ENCODE measurements at places on chromosomes 3 and 15.

- no peak for DNase-seq
Observed at GRCh38 chr3:33006571-33007286, 55.3 kb downstream of the CCR4 start.

DNA sequence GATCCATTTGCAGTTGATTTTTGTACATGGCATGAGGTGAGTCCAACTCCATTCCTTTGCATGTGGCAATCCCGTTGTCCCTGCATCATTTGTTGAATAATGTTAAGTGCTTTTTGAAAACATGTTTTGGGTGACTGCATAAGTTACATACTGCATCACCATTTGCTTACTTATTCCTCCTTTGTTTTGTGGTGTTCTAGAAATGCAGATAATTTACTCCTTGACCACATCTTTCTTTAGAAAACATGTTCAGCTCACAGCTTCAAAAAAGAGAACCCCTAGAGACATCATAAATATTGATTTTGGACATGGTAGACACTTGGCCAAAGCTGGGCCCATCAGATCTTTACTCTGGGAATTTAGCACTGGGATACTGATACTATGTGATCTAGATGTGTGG, 135.3 kb upstream of the DAZL start:
- DNase-seq = no peak

GRCh38 chr15:90742087-90742486, 24.9 kb downstream of the BLM start:
- no peak for DNase-seq

- DNase-seq = no peak
Observed at GRCh38 chr3:108946292-108947285, 7.1 kb downstream of the GUCA1C start.

DNA sequence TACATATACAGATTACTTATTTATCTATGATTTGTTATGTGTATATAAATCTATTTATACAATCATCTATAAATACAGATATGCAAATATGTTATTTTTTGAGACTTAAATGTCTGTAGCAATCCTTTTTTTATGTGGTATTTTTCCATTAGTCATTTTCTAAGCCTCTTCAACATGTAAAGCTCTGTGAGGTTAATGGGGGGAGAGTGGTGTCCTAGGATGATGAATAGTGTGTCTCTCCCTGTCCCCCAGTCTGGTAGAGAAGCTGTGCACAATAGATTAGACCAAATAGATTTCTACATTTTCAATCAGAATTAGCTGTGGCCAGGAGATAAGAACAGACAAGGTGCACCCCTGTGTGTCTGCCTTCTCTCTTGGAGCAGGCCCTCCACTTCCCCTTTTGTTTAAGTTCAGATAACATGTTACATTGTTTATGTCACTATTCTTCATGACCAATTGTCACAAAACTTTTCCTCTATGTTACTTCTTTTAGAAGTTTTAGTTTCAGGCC, 453.9 kb downstream of the LPP start:
- no peak for DNase-seq

DNA sequence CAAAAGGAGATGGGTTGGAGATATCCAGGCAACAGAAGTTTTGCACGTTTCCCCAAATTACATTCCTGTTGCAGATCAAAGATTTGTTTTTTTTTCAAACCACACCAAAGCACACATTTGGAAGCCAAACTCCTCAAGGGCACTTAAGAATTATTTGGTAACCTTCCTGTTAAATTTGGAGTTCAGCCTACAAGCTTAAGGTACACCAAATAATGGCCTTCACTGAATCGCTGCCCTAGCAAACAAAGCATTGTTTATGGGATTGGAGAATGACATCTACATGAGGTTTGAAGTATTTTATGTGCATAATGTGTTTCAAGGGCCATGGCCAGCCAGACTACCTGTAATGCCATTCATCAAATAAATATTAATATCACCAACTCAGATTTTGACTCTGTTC, 357.9 kb downstream of the RORA start:
- no peak for DNase-seq

- no peak for DNase-seq
Observed at GRCh38 chr3:17355591-17355990, 386.8 kb downstream of the TBC1D5 start.

DNA sequence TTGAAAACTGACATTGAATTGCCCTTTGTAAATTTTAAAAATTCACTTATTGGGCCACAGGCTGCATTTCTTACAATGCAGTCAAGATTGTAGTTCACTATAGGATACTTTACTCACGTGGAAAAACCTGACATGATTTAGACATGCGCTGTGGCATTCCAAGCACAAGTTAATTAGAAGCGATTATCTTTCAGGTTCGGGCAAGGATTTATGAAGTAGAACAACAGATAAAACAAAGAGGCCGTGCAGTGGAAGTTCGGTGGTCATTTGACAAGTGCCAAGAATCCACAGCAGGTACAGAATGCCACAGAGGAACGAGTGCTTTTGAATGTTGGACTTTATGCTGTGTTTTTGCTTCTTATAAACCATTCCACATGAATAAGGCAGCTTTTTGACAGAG, 37.8 kb downstream of the GPR171 start:
- no peak for DNase-seq

- no peak for DNase-seq
Observed at GRCh38 chr15:33675246-33675645, 293.1 kb upstream of the CHRM5 start.

All from CD4-positive, alpha-beta T cell treated with Interleukin-6 for 4 hours (primary cell).